ENCODE measurements at places on chromosomes 16 and 17. TPM values are rescaled to one million over a fixed set of nuclear protein-coding genes. Genes with fewer than 3 reads are reported as not detected.

KRT25 gene
- total RNA-seq: not detected

MEOX1 gene
- 1.5 TPM for total RNA-seq

CCL5 gene
- total RNA-seq: 5.3 TPM

MSI2 gene
- 45.1 TPM for total RNA-seq

OTOP2 gene
- total RNA-seq: not detected

TPSG1 gene
- total RNA-seq: not detected

CFAP52 gene
- total RNA-seq: 6.4 TPM

PITPNC1 gene
- total RNA-seq: 21.9 TPM

DNAH2 gene
- total RNA-seq: 3.4 TPM

GLP2R gene
- 1.0 TPM for total RNA-seq

NUDT21 gene
- total RNA-seq: 89.4 TPM

KCNAB3 gene
- total RNA-seq: 3.5 TPM

GRB7 gene
- 12.4 TPM for total RNA-seq

TLCD3B gene
- not detected for total RNA-seq

G6PC1 gene
- total RNA-seq: not detected

TM4SF5 gene
- total RNA-seq: not detected

ERN2 gene
- 0.84 TPM for total RNA-seq

ADAM11 gene
- 0.13 TPM for total RNA-seq

TMEM220 gene
- total RNA-seq: 7.6 TPM

LRRC37A gene
- total RNA-seq: 1.7 TPM

SDR42E1 gene
- total RNA-seq: 8.8 TPM

CA10 gene
- total RNA-seq: not detected

RNF227 gene
- total RNA-seq: 4.5 TPM

OR1F1 gene
- total RNA-seq: not detected

All from left lung (tissue), 14 donors.